ENCODE measurements at places on chromosomes 4 and X.
A peak's percentile ranks its signal among the peaks of the same experiment; 100 is the strongest.

- DNase-seq: no peak
Observed at GRCh38 chr4:23337292-23337691, 552.6 kb downstream of the PPARGC1A start.

- DNase-seq: no peak
Observed at GRCh38 chr4:98006814-98007412, 136.4 kb downstream of the STPG2 start.

DNA sequence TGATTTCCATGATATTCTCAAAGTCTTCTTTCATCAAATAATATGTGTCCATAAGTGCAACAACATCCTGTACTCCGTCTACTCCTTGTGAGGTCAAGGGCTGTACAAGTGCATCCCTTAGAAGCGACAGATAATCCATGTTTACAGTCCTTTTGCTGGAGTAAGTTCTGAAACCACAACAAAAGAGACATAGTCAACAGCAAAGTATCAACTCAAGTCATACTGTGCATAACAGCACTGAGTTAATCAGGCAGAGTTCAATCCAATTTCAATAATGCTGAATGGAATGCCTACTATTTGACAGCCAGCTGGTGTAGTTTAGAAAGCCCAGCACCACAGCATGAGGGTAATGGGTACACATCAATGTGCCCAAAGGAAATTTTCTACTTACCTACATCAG, 74.5 kb downstream of the RFC1 start:
- no peak for DNase-seq

DNA sequence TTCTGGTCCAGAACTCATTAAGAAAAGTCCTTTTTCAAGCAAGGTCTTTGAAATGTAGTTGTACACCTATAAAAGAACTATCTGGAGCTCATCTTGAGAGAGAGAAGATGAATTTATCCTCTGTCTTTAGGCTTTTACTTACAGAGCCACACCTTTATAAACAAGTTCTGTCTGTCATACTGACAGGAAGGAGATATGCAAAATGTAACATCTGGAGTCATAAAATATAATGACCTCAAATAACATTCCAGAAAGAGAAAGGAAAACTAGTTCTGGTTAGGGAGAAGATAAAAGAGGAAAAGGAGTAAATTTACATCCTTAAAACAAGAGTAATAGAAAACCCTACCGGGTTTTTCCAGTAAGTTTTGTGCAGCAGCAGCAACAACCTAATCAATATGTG, 1.3 kb downstream of the INPP4B start:
- no peak for DNase-seq

DNA sequence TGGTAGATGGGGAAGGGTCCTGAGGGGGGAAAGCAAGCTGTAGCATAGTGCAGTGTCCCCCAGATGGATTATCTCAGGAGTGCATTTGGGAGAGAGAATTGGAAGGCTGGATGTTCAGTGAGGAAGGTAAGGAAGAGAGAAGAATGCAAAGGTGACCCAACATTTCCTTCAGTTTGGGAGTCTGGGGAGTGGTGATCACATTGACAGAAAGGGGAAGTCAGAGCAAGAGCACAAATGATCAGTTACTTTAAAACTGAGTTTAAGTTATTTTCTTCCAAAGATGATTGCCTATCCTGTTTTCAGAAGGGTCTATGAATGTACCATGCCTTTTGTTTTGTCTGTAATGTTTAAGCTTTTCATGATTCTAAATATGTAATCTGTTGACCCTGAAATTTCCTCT, 47.6 kb downstream of the ARHGAP10 start:
- no peak for DNase-seq

DNA sequence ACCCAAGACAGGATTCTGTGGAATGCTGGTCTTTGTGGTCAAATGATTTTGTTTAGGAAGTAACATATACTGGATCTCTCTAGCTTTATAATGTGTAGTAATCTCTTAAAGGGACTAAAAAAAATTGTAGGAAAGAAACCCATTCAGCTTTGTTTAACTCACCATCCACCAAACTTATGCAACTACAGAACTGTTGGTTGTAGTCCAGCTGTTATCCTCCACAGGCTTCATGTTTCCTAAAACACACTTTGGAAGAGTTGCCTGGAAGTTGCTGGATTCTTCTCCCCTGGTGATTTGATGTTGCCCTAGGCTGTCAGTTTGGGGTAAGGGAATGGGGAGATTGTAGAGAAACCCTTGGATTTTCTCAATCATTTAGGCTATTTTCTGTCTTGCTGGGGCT, 89.3 kb downstream of the RLIM start:
- no peak for DNase-seq

DNA sequence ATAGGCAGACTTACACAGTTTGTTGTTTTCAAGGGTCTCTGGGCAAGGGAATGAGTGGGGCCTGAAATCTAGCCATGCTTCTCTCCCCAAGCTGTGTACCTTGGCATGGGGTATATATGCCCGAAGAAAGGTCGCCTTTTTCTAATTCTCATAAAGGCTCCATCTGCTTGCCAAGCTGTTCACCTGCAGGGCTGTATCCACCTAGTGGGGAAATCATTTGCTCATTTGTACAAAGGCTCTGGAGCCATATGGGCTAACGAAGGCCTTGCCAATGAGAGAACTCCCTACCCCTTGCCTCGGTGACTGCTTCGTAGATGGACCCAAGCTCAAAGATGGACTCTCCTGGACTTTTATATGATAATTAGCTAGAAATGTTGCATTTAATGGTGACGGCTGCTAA, 1097.0 kb downstream of the PDHA2 start:
- no peak for DNase-seq

DNA sequence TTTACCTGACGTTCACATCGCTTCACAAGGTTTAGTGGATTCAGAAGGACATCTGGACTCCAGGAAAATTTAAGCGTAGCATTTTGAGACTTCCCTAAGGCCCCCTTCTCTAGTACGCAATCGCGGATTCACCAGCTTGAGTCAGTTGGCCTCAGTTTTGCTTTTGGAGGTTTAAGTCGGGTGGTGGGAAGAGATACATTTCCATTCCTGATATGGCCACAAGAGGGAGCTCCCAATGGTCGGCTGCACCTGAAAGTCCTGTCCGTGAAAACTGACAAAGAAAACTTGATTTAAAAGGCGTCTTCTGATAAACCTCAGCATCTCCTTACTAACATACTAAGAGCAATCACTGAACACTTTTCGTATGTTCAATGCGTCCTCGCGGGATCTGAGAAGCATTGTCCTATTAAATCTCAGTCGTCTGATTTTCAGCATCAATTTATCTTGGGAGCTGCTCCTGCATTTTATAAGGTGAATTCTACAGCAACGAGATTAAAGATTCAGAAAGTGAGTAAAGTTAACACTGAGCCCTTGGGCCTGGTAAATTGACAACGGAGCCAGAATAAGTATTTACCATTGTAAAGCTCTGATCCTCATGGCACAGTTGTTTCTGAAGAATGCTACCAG, 50.6 kb downstream of the LGI2 start:
- peak; percentile 24 for DNase-seq

- peak; percentile 10 for DNase-seq
Observed at GRCh38 chr4:177339477-177340374, 30.1 kb downstream of the NEIL3 start.

All from AG04449 (cell line).